ENCODE measurements at places on chromosomes 5 and 9.

DNA sequence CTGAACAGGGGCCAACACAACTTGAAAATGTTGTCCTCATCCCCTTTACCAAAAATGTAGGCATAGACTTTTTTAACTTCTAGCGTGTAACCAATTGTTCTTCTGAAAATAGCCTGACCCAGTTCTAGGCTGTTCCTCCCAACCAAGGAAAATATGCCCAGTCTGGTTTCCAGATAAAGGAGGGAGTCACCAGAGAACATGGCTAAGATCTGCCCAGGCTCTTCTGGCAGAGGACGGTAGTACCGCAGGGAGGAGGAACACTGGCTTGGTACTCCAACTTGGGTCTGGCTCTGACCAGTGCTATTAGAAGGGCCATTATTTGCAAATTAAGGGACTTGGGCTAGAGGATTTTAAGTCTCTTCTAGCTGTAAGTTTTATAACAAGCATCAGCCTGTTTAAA lies 63.1 kb downstream of the GRAMD2B start:
- DNase-seq, result no peak

DNA sequence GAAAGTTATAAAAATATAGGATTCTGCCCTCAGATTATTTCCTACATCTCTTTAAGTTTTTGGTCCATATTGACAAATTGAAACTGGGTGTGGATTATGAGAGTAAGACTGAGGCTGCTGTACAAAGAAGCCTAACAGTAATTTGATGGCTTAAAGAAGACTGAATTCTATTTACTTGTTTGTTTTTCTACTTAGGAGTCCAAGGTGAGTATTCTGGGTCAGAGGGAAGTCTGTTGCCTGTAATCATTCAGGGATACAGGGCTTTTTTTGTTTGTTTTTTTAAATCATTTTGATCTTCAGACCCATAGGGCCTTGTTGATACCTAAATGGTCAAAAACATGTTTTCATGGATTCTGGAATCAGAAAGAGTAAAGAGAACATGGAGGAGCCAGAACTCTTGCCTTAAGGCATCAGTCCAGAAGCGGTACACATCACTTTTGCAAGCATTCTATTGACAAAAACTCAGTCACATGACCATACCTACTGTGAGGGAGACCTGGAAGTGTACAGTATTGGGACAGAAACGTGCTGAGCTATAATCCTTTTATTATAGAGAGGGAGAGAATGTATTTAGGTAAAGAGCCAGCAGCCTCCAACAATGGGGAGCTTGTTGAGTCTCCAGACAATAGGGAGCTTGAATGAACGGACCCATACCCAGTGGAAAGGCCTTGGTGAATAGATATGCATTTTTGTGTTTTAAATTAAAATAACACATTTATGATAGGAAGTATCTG lies 102.7 kb downstream of the LRRC70 start:
- no peak for DNase-seq

DNA sequence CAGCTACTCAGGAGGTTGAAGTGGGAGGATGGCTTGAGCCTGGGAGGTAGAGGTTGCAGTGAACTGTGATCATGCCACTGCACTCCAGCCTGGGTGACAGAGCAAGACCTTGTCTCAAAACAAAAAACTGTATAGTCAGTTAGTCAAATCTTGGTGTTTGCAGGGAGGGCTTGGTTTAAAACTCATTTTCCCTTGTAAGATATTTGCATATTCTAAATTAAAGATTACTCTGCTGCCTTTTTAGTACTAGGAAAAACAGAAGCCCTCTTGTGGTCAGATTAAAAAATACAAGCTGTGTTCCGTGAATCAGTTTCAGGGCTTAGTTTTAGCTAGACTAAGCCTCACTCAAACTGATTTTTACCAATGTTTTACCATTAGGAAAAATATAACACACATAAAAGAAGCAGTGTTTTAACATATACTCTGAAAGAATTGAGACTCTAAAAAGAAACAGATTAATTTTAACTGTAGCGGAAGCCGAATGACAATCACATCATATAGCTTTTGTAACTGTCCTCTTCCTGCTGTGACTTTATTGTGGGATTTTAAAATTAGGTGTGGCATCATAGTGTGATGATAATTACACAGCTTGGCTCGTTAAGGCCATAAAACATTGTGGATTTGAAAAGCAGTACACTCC lies 84.9 kb upstream of the BASP1 start:
- DNase-seq, result no peak

DNA sequence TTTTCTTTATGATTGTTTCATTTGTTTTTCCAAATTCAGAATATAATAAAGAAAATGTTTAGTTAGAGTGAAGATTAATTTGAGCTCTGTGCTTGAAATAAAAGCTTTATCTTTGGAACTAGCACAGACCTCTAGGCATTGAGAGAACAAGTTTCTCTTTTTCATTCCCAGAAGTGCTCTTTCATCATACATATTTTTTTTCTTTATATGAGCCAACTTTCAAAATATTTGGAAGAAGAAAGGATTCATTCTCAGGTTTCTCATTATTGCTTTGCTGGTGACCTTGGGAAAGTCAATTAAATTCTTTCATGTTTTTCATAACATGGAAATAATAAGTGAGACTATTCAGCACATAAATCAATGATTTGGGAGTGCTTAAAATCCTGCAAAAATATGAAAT lies 16.8 kb downstream of the CTXN3 start:
- no peak for DNase-seq

DNA sequence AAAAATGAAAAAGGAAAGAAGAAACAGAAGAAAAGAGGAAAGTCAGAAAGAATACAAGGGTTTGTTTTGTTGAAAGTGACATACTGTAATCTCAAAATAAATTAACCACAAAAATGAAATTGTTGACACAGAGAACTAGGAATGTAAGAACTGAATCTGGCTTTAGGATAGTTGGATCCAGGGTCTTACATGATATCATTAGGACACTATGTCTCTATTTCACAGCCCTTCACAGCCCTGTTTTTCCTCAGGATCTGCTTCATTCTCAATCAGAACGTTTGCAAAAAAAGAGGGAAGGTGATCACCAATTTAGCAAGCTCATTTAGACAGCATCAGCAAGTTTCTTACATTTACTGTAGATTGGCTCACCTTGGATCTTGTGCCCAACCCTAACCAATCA lies 188.5 kb upstream of the NREP start:
- DNase-seq, result no peak

GRCh38 chr5:104218200-104218599 lies 655.6 kb upstream of the NUDT12 start:
- DNase-seq, result no peak

DNA sequence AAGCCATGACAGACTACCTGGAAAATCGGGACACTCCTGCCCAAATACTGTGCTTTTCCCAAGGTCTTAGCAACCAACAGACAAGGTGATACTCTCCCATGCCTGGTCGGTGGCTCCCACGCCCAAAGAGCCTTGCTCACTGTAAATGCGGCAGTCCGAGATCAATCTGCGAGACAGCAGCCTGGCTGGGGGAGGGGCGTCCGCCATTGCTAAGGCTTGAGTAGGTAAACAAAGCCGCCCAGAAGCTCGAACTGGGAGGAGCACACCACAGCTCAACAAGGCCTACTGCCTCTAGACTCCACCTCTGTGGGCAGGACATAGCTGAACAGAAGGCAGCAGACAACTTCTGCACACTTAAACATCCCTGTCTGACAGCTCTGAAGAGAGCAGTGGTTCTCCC lies 272.1 kb upstream of the CCNG1 start:
- no peak for DNase-seq

- no peak for DNase-seq
These were observed 522.3 kb upstream of the ST8SIA4 start for GRCh38 chr5:101425339-101425859.

GRCh38 chr5:97496037-97496436 lies 313.0 kb upstream of the RIOK2 start:
- DNase-seq, result no peak

DNA sequence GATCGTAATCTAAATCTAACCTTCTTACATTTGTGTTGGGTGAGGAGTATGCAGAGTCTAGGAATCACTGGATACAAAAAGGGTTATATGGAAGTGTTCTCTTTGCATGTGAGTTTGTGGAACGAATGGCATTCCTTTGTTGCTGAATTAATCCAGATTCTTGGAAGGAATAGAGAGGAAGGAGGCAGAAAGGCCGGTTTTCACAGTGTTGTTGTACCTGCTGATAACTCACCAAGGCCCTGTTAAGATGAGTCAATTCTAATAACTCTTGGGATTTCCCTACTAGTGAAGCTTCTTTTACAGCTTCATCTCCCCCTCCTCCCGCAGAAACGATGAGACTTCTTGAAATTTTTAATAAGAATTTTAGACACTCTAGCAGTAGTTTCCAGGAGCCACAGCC lies 84.0 kb downstream of the ZSWIM6 start:
- DNase-seq, result no peak

DNA sequence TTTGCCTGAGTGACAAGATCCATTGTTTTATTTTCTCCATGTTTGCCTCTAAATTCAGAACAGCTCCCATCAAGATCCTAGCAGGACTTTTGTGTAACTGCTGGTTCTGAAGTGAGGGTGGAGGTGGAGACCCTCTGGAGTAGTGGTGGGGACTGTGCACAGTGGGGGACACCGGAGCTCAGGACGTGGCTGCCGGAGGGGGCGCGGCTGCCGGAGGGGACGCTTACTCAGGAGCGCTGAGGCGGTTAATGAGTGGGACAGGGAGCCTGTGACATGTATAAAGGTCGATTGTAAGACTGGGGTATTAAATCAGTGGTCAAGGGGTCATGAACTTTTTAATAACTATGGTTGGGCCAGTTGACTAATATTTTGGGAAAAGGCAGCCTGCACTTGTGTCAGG lies 127.0 kb upstream of the CACNA1B start:
- no peak for DNase-seq

GRCh38 chr9:36401164-36401740 lies 1.2 kb upstream of the RNF38 start:
- DNase-seq, result no peak

DNA sequence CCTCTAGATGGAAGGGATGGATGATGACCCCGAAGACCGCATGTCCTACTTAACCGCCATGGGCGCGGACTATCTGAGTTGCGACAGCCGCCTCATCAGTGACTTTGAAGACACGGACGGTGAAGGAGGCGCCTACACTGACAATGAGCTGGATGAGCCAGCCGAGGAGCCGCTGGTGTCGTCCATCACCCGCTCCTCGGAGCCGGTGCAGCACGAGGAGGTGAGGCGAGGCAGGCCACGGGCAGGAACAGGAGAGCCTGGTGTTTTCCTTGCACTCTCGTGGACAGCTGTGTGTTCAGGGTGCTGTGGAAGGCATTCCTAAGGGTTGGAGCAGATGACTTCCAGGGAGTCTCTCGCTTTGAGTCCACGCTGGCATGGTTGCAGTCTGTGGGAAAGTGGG lies 73.9 kb downstream of the TJP2 start:
- DNase-seq, result no peak

DNA sequence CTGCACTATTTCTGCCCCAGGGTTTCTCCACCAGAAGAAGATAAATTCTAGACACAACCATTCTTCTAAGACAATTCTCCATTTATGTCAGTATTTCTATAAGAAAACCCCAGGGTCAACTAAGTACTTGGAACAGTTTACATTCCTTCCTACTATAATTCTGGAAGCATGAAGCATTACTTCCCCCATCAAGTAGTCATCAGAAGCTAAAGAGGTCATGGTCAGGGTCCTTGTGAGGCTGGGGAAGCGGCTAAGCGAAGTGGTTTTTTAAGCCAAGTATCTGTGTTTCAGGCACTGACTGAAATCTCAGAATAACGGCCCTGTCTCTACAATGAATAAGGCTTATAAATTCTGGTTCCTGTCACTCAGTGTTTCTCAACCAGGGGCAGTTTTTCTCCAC lies 197.8 kb downstream of the GLIS3 start:
- no peak for DNase-seq

DNA sequence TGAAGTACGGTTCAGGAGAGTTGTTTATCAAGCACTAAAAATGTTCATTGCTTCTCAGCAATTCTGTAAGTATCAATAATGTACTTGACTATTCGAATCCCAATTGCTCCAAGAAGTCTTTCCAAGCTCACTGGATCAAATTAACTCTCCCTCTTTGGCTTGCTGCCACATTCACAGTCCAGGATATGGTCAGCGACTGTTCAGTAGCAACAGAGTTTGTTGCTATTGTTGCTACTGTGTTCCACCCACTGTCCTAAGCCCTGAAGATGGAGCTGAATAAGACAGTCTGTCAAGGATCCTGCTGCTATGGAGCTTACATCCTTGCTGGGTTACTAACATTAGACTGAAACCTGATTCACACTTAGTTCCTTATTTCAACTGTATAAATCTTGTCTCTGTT lies 110.8 kb downstream of the FGF10 start:
- no peak for DNase-seq

DNA sequence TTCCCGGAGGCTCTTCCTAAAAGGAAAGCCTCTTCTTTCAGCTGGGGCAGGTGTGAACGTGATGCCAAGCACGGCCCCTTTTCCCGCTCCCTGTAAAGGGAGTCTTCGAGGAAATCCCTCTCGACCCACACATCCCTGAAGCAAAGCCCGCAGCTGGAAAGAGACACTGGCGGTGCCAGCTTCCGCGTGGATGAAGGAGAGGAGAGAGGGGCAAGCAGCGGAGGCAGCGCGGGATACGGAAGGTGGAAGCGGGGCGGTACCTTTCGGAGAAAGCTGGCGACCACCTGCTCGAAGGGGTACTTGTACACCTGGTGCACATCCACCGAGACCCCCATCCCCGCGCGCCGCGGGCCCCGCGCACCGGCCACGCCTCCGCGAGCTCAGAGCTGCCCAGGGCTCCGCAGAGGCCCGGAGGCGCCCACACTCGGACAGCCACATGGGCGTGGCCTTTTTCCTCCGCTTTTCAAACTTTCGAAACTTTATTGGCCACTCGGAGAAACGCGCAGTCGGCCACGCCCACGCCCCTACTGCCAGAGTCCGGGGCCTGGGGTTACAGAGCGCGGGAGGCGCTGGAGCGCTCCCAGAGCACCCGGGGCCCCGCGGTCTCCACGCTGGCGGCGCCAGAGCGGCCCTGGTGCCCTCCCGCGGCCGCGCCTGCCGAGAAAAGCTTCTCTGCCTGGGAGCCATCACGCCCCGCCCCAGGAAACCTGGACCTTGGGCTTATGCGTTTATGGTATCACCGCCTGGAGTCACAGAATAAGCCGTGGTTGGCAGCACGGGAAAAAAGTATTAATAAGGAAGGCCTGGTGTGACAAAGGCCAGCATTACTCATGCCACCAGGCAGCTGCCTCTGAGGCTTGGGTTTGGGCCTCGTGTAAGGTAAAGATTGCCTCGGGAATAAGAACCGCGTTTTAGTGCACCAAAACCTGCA lies at the start of gene PRELID2:
Gene PRELID2 (minus strand): TSS at position 426 of the 931 bp plus-strand sequence. CDS start 91 bp downstream, at position 335.
- DNase-seq, result no peak

- no peak for DNase-seq
These were observed 5.9 kb downstream of the GFI1B start for GRCh38 chr9:132984202-132985070.

GRCh38 chr5:54090495-54091120 lies 219.8 kb downstream of the ARL15 start:
- no peak for DNase-seq

GRCh38 chr9:134026981-134027380 lies 1.7 kb downstream of the BRD3OS start:
- no peak for DNase-seq

Measured in SHP77 treated with DMSO at 0.1 percent for 48 hours (cell line).